Thyroid gland (tissue), 4 donors: ENCODE measurements at places on chromosomes 5 and 9. TPM values are rescaled to one million over a fixed set of nuclear protein-coding genes. Genes with fewer than 3 reads are reported as not detected.

REEP5 gene
- total RNA-seq = 169 TPM

FYB1 gene
- total RNA-seq = 2.8 TPM

DNA sequence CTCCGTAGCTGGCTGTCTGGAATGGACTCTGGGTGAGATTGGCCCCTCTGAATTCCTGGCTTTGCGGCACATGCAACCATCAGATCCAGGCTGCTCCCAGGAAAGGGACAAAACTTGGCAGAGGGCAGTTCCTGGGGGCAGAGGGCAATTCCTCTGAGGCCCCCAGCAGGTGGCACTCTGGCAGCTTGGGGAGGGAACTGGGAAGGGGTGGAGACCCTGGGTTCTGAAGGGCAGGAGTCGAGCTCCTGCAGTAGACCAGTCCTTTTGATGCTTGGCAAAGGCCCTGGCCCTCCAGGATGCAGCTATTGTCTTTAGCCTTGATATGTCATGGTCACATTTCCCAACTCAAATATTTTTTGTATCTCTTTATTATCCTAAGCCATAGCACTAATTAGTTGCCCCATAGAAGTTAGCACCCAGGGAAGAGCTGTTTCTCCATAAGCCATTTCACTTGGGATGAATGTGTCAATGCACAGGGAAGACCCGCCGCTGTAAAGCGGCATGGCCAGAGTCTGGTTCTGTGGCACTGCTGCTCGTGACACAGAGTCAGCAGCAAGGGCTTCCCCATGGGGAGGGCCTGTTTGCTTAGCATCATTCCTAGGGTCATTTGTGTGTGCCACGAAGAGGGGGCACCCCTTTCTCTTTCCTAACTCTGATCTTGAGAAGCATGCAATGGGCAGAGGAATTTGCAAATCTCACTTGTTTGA, 51.2 kb upstream of the CDK20 start:
- no peaks in the 10 kb centered on the region for H3K36me3 ChIP-seq
- no peak overlapping the region for H3K4me3 ChIP-seq
- H3K27me3 ChIP-seq = no peaks in the 10 kb centered on the region
- no peak overlapping the region for H3K27ac ChIP-seq

DNA sequence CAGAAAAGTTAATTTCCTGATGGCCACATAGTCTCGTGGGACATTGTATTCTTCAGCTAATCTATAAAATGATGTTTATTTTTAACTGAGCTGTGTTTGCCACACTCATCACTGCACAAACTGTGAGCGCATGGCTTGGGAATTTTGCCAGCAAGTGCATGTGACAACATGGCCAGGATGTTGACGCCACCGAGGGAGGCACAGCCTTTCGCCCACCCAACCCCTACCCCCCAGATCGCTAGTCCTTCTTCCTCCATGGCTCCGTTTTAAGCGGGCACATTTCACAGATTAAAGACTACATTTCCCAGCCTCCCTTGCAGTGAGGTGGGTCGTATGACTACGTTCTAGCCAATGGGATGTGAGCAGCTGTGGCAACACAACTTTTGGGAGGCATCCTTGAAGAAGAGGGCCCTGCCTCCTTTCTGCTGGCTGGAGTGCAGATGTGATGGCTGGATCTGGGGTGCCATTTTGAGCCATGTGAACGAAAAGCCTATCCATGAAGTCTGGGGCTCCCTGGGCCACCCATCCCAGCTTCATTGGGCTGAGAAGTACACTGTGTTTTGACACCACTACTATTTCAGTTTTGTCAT, 7.9 kb downstream of the NRARP start:
- H3K36me3 ChIP-seq = no peaks in the 10 kb centered on the region
- no peak overlapping the region for H3K27ac ChIP-seq
- no peaks in the 10 kb centered on the region for H3K27me3 ChIP-seq

- no peaks in the 10 kb centered on the region for H3K36me3 ChIP-seq
- no peak overlapping the region for H3K27ac ChIP-seq
- H3K4me3 ChIP-seq = no peak overlapping the region
- DNase-seq = no peak
- H3K27me3 ChIP-seq = no peaks in the 10 kb centered on the region
- no peaks in the 10 kb centered on the region for H3K4me1 ChIP-seq
Observed at GRCh38 chr5:117357886-117358285, 783.3 kb upstream of the SEMA6A start.

DNA sequence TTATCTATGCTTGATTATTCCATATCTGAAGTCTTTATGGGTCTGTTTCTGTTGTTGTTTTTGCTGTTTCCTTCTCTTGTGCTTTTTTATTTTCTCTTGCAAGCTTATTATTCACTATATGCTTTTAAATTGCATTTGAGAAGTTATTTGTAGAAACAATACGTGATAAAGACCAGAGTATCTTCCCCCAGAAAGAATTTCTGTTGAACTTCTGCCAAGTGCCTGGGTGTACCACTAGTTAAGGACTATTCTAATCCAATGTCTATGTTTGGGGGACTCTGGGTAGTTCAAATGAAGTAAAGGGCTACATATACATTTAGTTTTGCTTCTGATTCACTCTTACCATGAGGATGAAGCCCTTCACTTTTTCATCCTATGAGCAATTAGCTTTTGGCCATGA, 54.3 kb downstream of the SLF1 start:
- H3K4me1 ChIP-seq = no peaks in the 10 kb centered on the region
- no peak overlapping the region for H3K4me3 ChIP-seq
- H3K36me3 ChIP-seq = no peaks in the 10 kb centered on the region
- H3K27ac ChIP-seq = no peak overlapping the region
- no peaks in the 10 kb centered on the region for H3K27me3 ChIP-seq
